ENCODE measurements at places on chromosomes 13 and 19.

GRCh38 chr19:31135841-31136240, 213.4 kb downstream of the TSHZ3 start:
- no peak for DNase-seq

- DNase-seq, result no peak
These were observed 56.3 kb downstream of the FOXO1 start for GRCh38 chr13:40609972-40610726.

DNA sequence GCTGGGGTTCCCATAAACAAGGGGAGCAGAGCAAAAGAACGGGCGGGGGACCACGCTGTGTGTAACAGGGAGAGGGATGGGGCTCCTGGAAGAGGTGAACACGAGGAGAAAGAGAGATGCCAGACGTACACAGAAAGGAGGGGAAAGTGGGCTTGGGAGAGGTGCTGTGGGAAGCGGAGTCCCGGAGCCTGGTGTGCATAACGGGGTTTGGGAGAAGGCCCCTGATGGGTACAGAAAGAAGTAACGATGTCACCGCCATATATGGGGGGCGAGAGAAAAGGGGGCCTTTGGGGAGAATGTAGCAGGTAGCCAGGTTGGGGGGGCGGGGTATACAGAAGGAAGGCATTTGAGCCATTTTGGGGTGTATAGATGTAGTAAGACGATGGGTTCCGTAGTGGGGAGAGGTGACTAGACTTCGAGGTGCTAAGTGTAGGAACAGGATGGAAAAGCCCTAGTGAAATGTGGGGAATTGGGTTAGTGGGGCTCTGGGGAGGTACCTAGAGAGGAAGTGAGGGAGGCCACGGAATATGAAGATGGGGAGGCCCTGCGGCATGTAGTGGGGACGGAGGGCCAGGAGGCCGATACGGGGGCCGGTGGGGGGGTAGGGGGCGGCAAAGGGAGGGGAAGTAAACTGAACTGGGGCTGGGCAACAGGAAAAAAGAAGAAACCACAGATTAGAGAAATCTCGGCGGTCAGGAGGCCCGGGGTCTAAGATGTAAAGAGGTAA, 787 bp downstream of the ZNF580 start:
- no peak for DNase-seq

GRCh38 chr13:25768838-25769237, 283.0 kb downstream of the SHISA2 start:
- DNase-seq, result no peak

DNA sequence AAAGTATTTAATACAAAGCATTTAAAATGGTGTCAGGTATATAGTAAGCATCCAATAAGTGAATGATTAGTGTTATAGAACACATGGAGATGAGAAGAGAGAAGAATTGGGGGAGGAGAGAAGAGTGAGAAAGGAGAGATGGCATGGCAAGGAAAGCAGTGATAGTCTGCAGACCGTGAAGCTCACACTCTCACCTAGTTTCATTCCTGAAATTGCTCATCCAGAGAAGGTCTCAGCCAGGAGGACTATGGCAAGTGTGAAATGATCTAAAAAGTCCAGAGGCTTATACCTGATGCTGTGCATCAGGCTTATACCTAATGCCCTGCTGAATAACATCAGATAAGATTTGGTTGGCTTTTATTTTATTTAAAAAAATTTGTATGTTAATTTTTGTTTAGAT, 351.6 kb upstream of the KLF12 start:
- DNase-seq, result no peak

GRCh38 chr13:44710576-44710975, 134.4 kb upstream of the TSC22D1 start:
- no peak for DNase-seq

Measured in T-helper 2 cell (primary cell).